ENCODE measurements at places on chromosomes 1 and 21.

DNA sequence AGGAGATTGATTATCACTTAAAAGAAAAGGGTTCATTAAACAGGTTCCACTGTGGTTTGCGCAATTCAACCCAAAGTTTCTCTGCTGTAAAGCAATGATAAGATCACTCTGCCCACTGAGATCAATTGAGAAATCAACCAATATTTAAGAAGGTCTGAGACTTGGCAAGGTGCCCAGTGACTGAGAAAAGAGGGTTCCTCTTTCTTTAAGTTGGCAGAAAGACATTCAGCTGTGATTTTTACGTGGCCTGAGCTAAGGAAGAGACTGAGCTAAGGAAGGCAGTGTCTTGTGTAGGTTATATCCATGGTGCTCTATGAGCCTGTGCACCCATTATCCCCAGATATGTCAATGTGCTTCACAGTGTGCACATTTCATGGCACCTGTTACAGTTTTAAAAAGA, 344.1 kb downstream of the DISC1 start:
- no peak for DNase-seq

GRCh38 chr1:161887730-161888287, 121.7 kb downstream of the ATF6 start:
- DNase-seq: no peak

DNA sequence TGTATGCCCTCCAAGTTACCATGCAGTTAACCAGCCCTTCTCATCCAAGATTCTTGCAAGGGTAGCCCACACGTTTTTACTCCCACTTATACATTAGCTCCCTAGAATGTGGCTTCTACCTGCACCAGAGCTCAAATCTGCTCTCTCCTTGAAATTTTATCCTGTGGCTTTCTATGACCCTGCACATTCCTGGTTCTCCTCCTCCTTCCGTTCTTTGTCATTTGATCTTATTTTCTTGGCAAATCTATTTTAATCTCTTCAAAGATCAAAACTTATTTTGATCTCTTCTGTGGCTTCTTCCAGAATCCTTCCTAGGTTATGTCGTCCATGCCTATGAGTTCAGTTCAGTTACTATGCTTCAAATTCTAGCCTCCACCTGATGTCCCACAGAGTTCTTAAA, 115.6 kb upstream of the GUCA2B start:
- peak; percentile 57 for DNase-seq

DNA sequence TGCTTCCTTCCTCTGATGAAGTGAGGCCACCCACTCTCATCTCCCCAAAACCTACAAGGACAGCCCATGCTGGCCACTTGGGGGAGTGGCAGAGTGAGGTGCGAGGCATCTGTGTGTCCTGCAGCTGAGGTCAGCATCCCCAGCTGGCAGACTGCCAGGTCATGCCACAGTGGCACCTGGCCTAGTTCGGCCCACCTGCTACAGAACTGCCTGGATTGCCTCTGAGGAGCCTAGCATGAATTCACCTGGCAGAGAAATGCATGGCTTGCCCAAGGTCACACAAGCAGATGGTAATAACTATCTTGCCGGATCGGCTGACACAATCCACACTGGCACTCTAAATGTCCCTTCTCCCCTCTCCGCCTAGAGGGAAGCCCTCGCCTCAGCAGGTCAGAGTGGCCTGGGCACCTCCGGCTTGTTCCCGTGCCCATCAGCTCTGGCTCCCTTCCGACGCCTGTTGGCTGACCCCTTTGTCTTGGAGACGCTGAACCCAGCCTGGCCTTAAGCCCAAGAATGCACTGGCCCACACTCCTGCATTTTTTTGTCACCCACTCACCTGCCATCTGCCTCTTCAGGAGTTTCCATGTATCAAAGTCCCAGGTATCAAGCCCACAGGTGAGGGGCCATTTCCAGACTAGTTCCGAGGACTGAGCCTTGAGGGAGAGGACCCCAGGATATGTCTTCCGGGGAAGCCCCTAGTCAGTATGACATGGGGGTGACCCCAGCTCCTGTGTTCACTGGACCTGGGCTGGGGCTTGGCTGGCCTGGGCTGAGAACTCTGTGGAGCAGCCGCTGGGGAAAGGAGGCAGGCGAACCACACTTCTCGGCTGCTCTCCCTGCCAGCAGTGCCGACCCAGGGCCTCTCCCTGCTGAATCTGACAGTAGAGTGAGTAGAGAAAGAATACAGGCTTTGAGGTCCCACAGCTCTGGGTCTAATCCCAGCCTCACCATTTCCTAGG, 21.7 kb downstream of the ECE1 start:
- DNase-seq: peak; percentile 39

DNA sequence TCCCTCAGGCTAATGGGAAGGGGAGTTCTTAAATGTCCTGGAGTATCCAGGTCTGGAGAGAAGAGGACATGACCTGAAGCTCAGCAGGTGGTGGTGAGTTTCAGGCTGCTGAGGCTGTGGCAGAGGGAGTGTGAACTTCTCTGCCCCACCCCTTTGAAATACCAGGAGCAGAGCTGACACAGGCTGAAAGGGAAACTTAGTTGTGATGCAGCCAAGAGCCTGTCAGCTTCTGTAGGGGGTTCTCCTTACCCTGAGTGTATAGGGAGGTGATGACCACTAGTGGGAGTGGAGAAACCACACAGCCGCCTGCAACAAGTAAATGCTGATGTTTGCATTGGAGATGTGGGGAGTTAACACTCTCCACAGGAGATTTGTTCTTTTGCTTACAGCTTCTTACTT, 152.3 kb downstream of the FCRL5 start:
- DNase-seq: peak; percentile 12

Data from SW480 (cell line).